ENCODE measurements at places on chromosomes 2 and 18.

DNA sequence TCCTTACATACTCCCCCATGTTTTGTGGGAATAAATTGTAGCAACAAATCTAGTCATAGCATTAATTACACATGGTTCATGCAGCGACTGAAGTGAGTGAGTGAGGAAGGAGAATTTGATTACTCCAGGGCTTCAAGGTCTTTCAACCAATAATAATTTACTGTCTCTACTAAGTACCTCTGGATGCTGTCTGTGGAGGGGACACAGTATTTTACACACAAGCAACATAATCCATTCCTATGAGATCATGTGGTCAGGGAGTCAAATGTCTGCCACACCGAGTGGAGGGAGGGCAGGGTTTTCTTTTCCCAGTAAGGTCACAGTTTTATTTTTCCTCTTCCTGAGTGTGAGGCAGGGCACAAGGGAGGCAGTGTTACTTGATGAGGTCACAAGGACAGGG lies 334.7 kb upstream of the CELF4 start:
- DNase-seq = no peak

DNA sequence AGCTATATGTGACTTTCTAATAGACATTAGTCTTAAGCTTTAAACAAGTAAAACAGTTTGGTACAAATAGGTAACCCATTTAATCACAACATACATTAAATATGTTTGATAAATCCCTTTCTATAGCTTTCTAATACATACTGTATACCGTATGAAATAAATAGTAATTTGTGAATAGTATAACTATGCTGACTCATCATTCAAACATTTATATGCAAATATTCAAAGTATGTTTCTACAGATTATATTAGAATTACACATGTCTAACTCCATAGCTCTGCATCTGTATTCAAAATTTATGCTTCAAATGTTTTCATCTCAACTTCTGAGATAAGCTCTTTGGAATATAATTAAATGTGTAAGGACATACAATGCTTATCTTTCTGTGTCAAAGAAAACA lies 142.7 kb upstream of the ZNF804A start:
- no peak for DNase-seq

DNA sequence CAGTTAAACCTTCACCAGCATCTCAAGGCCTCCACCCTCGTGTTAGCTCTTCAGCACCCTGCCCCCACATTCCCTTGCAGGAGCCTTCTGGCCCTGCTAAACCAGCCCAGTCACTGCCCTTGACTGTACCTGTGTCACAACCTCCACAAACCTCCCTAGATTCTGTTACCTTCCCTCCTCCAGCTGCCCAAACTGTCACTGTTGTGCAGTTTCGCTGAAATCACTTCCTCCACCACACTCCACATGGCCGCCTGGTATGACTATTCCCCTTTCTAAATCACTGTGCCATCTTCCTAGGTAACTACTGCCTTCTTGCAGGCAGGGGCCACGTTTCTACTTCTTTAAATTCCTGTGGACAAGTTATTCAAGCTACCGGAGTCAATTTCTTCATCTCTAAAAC lies 160.2 kb downstream of the GALNT14 start:
- no peak for DNase-seq

- DNase-seq = no peak
Observed at GRCh38 chr2:73174941-73175662, 27.3 kb upstream of the NOTO start.

DNA sequence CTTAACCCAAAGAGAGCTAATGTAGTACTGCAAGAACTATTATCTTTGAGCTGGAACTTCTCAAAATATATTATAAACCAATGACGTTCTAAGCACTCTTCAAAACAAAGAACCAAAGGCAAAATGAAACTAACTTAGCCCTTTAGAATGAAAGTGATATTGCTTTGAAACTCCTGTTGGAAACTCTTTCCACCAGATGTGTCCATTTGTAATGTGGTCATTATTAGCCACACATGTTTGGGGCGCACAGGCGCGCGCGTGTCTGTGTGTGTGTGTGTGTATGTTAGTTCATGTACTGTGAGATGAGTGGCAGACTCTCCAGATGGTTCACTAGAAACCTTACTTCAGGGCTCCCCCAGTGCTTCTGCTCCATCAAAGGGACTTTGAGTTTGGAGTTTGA lies 323.4 kb downstream of the BCL11A start:
- no peak for DNase-seq

- no peak for DNase-seq
Observed at GRCh38 chr2:122003196-122003940, 247.9 kb downstream of the TSN start.

GRCh38 chr18:32110005-32110404 lies 18.3 kb downstream of the RNF138 start:
- no peak for DNase-seq

GRCh38 chr2:25265802-25266201 lies 75.9 kb downstream of the DNMT3A start:
- DNase-seq = no peak

- no peak for DNase-seq
Observed at GRCh38 chr2:48719480-48720177, 35.9 kb downstream of the LHCGR start.

Measured in stimulated activated CD8-positive, alpha-beta memory T cell treated with anti-CD3 and anti-CD28 coated beads, Interleukin-7, amount 100 ng/mL, for 1 hour (primary cell).